ENCODE measurements at places on chromosomes 12 and 14.

GRCh38 chr12:72729451-72730010 is 457.4 kb downstream of the TRHDE start:
- DNase-seq, result no peak

DNA sequence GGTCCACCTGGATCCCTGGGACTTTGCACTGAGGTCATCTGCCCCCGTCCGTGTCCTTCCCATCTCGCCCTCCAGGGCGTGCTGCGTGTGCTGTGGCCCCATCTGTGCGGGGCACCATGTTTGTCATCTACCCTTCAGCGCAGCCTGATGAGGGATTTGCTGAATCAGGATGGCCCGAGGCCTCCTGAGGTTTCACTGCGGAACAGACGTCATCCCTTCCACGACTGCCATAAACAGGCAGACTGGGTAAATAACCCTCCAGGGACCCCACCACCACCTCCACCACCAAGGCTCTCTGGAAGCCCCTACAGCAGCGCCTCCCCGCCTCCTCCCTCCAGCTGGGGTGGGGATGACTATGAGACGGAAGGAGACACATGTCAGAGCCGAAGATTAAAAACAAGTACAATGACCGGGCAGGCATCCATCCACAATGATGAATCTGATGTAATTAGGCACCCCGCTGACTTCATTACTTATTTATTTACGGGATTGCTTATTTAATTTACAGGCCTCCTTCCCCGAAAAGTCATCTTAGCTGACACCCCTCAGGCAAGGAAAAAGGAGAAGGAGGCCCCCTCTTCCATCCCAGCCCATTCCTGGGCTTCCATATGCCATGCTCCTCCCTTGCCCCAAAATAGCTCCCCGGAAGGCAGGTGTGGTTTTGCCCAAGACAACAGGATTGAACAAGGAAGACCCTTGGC is 39.4 kb downstream of the NCOR2 start:
- no peak for DNase-seq

- DNase-seq, result no peak
Observed at GRCh38 chr14:94550041-94550440, 11.2 kb upstream of the SERPINA4 start.

GRCh38 chr14:67984274-67984673 is 164.7 kb downstream of the RAD51B start:
- DNase-seq, result no peak

- DNase-seq, result no peak
Observed at GRCh38 chr12:47941475-47941780, 22.0 kb upstream of the TMEM106C start.

DNA sequence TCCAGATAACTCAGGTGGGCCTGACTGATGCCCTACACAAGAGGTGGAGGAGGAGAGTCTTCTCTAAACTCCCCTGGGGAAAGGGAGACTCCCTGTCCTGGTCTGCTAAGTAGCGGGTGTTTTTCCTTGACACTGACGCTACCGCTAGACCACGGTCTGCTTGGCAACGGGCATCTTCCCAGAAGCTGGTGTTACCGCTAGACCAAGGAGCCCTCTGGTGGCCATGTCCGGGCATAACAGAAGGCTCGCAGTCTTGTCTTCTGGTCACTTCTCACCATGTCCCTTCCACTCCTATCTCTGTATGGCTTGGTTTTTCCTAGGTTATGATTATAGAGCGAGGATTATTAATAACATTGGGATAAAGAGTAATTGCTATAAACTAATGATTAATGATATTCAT is 965.5 kb downstream of the TMEM121 start:
- no peak for DNase-seq

DNA sequence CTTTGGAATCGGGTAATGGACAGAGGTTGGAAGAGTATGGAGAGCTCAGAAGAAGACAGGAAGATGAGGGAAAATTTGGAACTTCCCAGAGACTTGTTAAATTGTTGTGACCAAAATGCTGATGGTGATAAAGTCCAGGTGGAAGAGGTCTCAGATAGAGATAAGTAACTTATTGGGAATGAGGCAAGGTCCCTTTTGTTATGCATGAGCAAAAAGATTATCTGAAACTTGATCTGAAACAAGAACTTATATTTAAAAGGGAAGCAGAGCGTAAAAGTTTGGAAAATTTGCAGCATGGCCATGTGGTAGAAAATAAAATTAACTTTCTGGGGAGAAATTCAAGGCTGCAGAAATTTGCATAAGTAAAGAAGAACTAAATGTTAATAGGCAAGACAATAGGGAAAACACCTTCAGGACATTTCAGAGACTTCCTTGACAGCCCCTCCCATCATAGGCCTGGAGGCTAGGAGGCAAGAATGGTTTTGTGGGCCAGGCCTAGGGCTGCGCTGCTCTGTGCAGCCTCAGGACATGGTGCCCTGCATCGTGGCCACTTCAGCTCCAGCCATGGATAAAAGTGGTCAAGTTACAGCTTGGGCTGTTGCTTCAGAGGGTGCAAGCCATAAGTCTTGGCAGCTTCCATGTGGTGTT is 425.7 kb upstream of the PRICKLE1 start:
- no peak for DNase-seq

- DNase-seq, result no peak
Observed at GRCh38 chr14:66662374-66662773, 154.4 kb downstream of the GPHN start.

DNA sequence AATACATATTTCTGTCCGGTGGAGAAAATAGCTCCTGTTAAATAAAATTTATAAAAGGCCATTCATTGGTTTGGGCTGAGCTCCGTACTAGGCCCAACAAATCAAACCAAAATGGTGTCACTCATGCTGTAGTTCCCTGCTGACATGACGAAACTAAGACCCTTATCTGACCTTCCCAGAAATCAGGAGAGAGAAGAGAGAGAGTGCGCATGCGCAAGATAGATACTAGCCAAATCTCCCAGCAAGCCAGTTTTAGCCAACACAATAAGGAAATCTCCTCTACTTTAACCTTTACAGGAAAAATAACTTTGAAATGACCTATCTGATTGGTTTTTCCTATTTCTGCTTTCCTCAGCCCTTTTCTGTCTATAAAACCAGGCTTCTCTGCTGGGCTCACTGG is 152.7 kb upstream of the RMST start:
- no peak for DNase-seq

GRCh38 chr12:78571953-78572352 is 292.6 kb upstream of the SYT1 start:
- DNase-seq, result no peak

GRCh38 chr14:75497191-75497590 is 25.1 kb upstream of the BATF start:
- no peak for DNase-seq
